ENCODE measurements at places on chromosomes 5 and 9. TPM values are rescaled to one million over a fixed set of nuclear protein-coding genes. Genes with fewer than 3 reads are reported as not detected.

The PDGFRB gene
- 4.1 TPM for total RNA-seq

The POLR1E gene
- total RNA-seq: 25.2 TPM

DNA sequence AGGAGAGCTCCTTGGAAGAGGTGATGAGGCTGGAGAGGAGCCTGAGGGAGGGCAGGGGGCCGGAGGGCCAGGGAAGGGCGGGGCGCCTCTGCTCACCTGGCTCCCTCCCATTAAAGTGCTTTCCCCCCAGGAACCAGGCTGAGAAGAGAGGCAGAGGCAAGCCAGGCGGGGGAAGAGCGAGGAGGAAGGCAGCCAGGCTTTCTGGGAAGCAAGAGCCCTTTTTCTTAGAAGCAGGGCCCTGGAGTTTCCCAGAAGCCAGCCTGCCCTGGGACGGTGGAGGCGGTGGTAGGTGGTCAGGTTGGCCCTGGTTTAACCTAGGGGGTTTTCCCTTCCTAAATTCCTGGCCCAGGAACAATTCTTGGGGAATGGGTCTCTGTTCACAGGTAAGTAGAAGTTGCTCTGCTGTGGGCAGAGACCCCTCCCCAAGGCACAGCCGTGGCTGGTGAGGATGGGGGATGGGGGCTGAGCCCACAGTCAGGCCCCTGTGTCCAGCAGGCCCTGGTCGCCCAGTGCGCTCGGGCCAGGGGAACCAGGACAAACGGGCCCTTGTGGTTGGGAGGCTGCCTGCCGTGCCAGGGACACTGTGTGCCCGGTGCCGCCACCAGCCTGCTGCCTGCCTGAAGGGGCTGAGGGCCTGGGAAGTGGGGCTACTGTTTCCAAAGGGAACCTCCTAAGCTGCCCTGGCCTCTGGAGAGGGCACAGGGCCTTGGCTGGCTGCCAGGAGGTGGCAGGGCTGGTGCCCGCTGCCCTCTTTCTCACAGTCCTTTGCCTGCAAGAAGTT lies 16.6 kb upstream of the RALGDS start:
- no peaks in the 10 kb centered on the region for H3K36me3 ChIP-seq
- H3K4me1 ChIP-seq: peaks cover 15% of the 10 kb centered on the region
- H3K27me3 ChIP-seq: no peaks in the 10 kb centered on the region
- no peak for DNase-seq
- no peak overlapping the region for H3K27ac ChIP-seq
- no peak overlapping the region for H3K4me3 ChIP-seq

- H3K4me3 ChIP-seq: no peak overlapping the region
- peak overlapping the region; percentile 56 for H3K27ac ChIP-seq
- no peaks in the 10 kb centered on the region for H3K27me3 ChIP-seq
- no peak for DNase-seq
- H3K36me3 ChIP-seq: no peaks in the 10 kb centered on the region
Measured at GRCh38 chr9:126058591-126058990, 268.0 kb upstream of the MVB12B start.

The SEMA6A gene
- 101 TPM for total RNA-seq

The HTR1A gene
- not detected for total RNA-seq

The SLC36A2 gene
- total RNA-seq: not detected

GRCh38 chr5:124745928-124746915 lies at the start of gene ZNF608:
ZNF608 (minus strand) TSS chr5:124746639; CDS start chr5:124744989, 1,650 bp downstream.
- no peaks in the 10 kb centered on the region for H3K4me1 ChIP-seq
- DNase-seq: peak; percentile 78
- peaks cover 6% of the 10 kb centered on the region for H3K36me3 ChIP-seq
- no peaks in the 10 kb centered on the region for H3K27me3 ChIP-seq
- peak within 1 kb of the TSS; percentile 95 for H3K4me3 ChIP-seq

- H3K27ac ChIP-seq: no peak overlapping the region
- peaks cover 74% of the 10 kb centered on the region for H3K27me3 ChIP-seq
- peak overlapping the region; percentile 33 for H3K4me3 ChIP-seq
Measured at GRCh38 chr5:73450672-73451223, 2.2 kb upstream of the FOXD1 start.

The FOCAD gene
- 49.7 TPM for total RNA-seq

DNA sequence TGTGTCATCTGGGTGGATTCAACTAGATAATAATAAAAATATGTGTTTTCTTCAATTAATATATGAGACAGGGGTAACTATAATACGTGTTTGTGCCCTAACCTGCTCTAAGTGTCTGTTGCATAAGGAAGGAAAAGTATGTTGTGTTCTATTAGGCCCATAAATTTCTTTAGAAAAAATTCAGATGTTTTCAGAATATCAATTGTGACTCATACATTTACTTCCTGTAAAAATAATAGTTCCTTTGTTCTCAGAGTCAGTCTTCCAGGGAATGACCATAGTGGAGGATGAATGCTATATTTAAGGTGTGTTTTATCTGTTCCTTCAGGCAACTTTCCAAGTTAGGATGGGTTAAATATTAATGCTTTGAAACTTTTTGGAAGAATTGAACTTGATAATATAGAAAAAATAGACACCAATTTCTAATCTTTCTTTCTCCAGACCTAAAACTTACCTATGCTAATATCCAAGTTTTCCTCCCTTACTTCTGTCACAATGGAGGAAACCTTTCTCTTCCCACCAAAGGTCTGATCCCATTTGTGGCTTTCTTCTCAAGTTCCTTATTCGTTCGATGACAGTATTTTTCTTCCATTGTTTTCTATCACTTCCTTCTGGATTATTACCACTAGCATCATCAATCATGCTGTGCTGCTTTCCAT lies 49.9 kb downstream of the ISL1 start:
- DNase-seq: no peak
- H3K27ac ChIP-seq: no peak overlapping the region
- H3K4me1 ChIP-seq: no peaks in the 10 kb centered on the region
- H3K36me3 ChIP-seq: no peaks in the 10 kb centered on the region
- no peak overlapping the region for H3K4me3 ChIP-seq

The MYOZ3 gene
- total RNA-seq: 15.8 TPM

The LECT2 gene
- total RNA-seq: not detected

DNA sequence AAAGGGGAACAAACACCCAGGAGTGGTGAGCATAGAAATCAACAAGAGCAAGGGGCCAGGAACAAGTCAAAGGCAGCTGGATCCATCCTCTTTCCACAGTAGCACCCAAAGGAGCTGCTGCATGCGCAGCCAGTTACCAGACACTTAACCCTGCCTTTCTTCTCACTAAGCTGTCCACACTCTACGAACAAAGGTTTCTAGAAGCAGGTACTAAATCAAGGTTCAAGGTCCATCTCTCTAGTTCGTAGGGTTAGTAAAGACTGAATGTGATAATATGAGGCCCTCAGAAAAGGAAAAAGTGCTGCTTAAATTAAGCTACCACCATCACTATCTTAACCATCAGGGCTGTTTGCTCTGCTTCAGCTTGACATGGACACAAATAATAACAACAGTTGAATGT lies 121.2 kb upstream of the NIPBL start:
- H3K27ac ChIP-seq: no peak overlapping the region
- no peaks in the 10 kb centered on the region for H3K4me1 ChIP-seq
- peaks cover 27% of the 10 kb centered on the region for H3K27me3 ChIP-seq

The FAM221B gene
- total RNA-seq: not detected

DNA sequence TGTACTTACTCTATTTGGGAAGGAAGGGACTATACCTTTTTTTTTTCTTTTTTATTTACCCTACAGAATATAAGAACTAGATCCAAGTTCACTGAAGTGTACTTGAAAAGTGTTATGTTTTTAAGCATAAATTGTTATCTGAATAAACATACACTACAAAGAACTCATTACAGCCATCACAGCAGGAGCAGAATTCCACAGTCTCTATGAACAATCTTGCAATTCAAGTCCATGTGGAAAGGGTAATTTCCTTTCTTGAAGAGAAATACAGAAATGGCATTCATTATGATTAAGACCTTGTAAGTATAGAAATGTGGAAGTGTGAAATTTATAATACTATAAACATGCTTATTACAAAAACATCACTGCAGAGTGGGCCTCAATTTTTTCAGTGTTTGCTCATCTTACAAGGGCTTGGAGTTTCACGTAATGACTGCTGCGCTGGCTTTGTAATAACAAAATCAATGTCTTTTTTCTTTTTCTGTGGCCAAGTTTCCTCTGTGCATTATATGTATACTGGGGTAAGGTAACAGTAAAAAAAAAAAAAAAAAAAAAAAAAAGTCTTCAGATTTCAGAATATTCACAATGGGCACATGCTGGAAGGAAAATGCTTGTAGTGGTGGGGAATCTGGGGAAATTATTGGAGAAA lies 77.0 kb upstream of the GNA14 start:
- no peaks in the 10 kb centered on the region for H3K27me3 ChIP-seq
- DNase-seq: no peak
- no peak overlapping the region for H3K4me3 ChIP-seq
- peaks cover 50% of the 10 kb centered on the region for H3K36me3 ChIP-seq

GRCh38 chr5:43192558-43193180 lies 644 bp downstream of the NIM1K start:
- peak overlapping the region; percentile 78 for H3K4me3 ChIP-seq
- no peak overlapping the region for H3K27ac ChIP-seq
- H3K36me3 ChIP-seq: no peaks in the 10 kb centered on the region
- DNase-seq: peak; percentile 47
- peaks cover 49% of the 10 kb centered on the region for H3K27me3 ChIP-seq

GRCh38 chr5:25255128-25255527 lies 610.4 kb upstream of the CDH10 start:
- DNase-seq: no peak
- no peak overlapping the region for H3K27ac ChIP-seq
- H3K4me1 ChIP-seq: no peaks in the 10 kb centered on the region
- H3K4me3 ChIP-seq: no peak overlapping the region

The ATP6V0E1 gene
- 128 TPM for total RNA-seq

The ENHO gene
- total RNA-seq: 7.1 TPM

The CDH9 gene
- total RNA-seq: not detected

The GFPT2 gene
- 37.3 TPM for total RNA-seq

The GABBR2 gene
- total RNA-seq: 1.3 TPM

The TMEM245 gene
- 41.0 TPM for total RNA-seq

- H3K27me3 ChIP-seq: no peaks in the 10 kb centered on the region
- H3K4me3 ChIP-seq: no peak overlapping the region
- DNase-seq: no peak
- H3K27ac ChIP-seq: no peak overlapping the region
Measured at GRCh38 chr9:37507566-37508134, 21.9 kb downstream of the POLR1E start.

DNA sequence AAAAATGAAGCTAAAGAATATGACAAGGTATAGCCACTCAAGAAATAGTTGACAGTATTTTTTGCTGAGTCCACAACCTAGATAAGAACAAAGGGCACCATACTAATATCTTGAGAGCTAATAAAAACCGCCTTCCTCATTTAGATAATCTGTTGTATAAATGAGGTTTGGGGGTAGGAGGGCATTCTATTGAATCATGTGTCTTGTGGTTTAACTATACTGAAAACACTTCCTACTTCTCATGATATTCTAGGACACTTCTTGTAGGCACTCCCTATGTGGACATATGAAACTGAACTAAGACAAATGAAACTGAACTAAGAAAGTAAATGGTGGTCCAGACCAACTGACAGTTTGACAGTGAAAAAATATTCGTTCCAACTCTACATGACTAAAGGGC lies 1268.5 kb upstream of the C9orf72 start:
- no peak overlapping the region for H3K27ac ChIP-seq
- no peak for DNase-seq
- no peaks in the 10 kb centered on the region for H3K27me3 ChIP-seq
- no peak overlapping the region for H3K4me3 ChIP-seq

- no peaks in the 10 kb centered on the region for H3K36me3 ChIP-seq
- DNase-seq: no peak
- no peak overlapping the region for H3K4me3 ChIP-seq
- no peaks in the 10 kb centered on the region for H3K4me1 ChIP-seq
Measured at GRCh38 chr9:105264380-105264779, 19.9 kb downstream of the SLC44A1 start.

GRCh38 chr9:124164811-124165210 lies 92.9 kb upstream of the NEK6 start:
- no peaks in the 10 kb centered on the region for H3K36me3 ChIP-seq
- no peak overlapping the region for H3K4me3 ChIP-seq
- H3K4me1 ChIP-seq: no peaks in the 10 kb centered on the region
- no peak overlapping the region for H3K27ac ChIP-seq
- DNase-seq: no peak

The ELOVL7 gene
- total RNA-seq: 6.0 TPM

DNA sequence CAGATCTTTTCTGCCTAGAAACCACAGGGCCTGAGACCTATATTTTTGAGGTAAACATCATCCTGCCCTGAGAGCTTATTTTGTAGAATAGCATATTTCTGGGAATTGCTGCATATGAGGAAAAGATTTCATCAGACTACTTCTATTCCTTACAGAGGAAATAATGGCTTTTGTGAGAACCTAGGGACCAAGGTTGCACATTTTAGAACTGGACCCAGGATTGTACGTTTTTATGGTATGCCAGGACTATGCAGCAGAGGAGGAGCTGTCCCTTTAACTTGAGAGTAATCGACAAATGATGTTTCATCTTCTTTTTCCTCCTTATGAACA lies 2.2 kb upstream of the ALDH1A1 start:
- H3K4me3 ChIP-seq: no peak overlapping the region
- H3K36me3 ChIP-seq: no peaks in the 10 kb centered on the region

- no peaks in the 10 kb centered on the region for H3K4me1 ChIP-seq
- H3K36me3 ChIP-seq: no peaks in the 10 kb centered on the region
- no peak for DNase-seq
- H3K4me3 ChIP-seq: no peak overlapping the region
- no peaks in the 10 kb centered on the region for H3K27me3 ChIP-seq
Measured at GRCh38 chr5:3542158-3542557, 53.5 kb upstream of the IRX1 start.

DNA sequence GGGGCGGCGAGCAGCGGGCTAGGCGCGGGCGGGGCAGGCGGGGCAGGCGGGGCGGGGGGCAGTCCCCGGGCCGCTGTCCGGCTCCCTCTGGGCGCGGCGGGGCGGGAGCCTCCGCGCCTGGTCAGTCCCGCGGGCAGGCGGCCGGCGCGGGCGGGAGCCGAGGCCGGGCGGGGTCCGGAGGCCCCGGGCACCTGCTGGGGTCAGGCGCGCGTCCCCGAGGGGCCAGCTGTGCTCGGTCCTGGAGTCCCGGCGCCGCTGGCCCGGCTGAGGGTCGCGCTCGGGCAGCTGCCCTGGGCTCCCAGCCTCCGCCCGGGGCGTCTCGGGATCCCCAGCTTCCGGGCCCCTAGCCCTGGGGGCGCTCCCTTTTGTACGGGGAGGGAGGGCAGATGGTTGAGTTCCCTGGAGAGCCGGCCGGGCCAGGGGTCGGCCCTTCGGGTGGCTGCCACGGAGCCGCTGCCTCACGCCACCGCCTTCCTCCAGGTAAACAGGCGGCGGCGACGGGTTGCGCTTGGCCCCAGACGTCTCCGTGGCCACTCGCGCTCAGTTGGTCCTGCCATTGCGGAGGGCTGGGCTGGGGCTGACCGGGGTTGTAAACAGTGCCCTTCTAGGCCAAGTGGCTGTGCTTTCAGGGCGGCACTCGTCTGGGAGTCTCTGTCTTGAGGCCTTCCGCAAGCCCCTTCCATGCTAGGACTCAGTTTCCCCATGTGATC lies 473 bp downstream of the ZBTB34 start:
- DNase-seq: peak; percentile 79
- H3K4me1 ChIP-seq: peaks cover 11% of the 10 kb centered on the region
- peak overlapping the region; percentile 93 for H3K4me3 ChIP-seq

- H3K27ac ChIP-seq: no peak overlapping the region
- H3K27me3 ChIP-seq: no peaks in the 10 kb centered on the region
- no peak overlapping the region for H3K4me3 ChIP-seq
- no peaks in the 10 kb centered on the region for H3K36me3 ChIP-seq
- DNase-seq: no peak
- no peaks in the 10 kb centered on the region for H3K4me1 ChIP-seq
Measured at GRCh38 chr9:134390537-134390936, 64.3 kb downstream of the RXRA start.

The ST8SIA4 gene
- 23.3 TPM for total RNA-seq
